Activated CD4-positive, alpha-beta T cell treated with anti-CD3 and anti-CD28 coated beads for 36 hours (primary cell): ENCODE measurements at places on chromosomes 5 and 9. TPM values are rescaled to one million over a fixed set of nuclear protein-coding genes. Genes with fewer than 3 reads are reported as not detected.
A peak's percentile ranks its signal among the peaks of the same experiment; 100 is the strongest.

DNA sequence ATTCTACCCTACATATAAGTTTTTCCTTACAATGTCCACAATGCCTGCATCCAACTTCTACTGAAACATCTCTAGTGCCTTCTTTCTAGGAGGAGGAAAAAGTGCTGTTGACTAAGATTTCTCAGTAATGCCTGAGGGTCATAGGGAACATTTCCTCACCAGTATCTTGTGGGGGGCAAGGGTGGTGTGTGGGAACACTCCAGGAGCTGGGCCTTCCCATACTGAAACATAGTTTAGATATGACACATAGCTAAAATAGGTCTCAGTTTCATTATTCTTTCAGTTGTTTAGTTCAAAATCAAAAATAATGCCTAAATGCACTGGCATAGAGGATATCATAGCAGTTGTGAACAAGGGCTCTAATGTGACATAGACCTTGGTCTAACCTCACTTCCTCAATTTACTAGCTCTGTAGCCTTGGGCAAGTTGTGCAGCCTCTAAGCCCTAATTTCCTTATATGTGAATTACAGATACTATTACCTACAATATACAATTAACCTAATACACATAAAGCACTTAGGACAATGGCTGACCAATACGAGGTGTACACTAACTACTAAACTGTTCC lies 66.1 kb downstream of the HAPLN1 start:
- H3K4me1 ChIP-seq, result no peaks in the 10 kb centered on the region
- no peak for DNase-seq
- no peak overlapping the region for H3K4me3 ChIP-seq
- no peak overlapping the region for H3K27ac ChIP-seq
- peaks cover 4% of the 10 kb centered on the region for H3K27me3 ChIP-seq

GRCh38 chr5:37533851-37534250 lies 154.7 kb downstream of the WDR70 start:
- H3K27me3 ChIP-seq, result no peaks in the 10 kb centered on the region
- no peak overlapping the region for H3K4me3 ChIP-seq
- H3K36me3 ChIP-seq, result peaks cover 34% of the 10 kb centered on the region
- H3K4me1 ChIP-seq, result no peaks in the 10 kb centered on the region

Gene PCDHGA5
- total RNA-seq, result 0.07 TPM

DNA sequence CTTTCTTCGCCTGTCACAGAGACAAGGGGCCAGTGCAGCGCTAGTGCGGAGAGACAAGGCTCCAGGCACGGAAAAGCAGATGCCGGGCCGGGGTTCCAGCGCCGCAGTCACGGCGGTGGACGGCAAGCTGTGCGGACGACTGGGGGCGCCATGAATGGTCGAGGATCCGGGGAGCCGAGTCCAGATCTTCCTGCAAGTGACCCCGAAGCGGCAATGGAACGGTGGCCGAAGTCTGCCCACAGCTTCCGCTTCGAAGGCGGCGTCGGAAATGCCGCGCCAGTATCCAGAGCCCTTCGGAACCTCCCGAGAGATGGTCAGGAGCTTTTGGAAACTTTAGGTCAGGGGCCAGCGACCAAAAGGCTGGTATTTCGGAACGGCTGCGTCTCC lies 601 bp upstream of the FAF2 start:
- peaks cover 5% of the 10 kb centered on the region for H3K36me3 ChIP-seq
- H3K4me1 ChIP-seq, result peaks cover 28% of the 10 kb centered on the region
- no peak for DNase-seq
- H3K27ac ChIP-seq, result peak overlapping the region; percentile 97
- peak overlapping the region; percentile 90 for H3K4me3 ChIP-seq

Gene PNPLA7
- total RNA-seq, result 3.6 TPM

GRCh38 chr9:124218438-124218982 lies 39.2 kb upstream of the NEK6 start:
- no peaks in the 10 kb centered on the region for H3K36me3 ChIP-seq
- H3K27ac ChIP-seq, result no peak overlapping the region
- peaks cover 49% of the 10 kb centered on the region for H3K4me1 ChIP-seq

Gene RELL2
- total RNA-seq, result 24.3 TPM

- no peaks in the 10 kb centered on the region for H3K4me1 ChIP-seq
- H3K36me3 ChIP-seq, result no peaks in the 10 kb centered on the region
- H3K27ac ChIP-seq, result no peak overlapping the region
These were observed 169.3 kb downstream of the PAX5 start for GRCh38 chr9:36864491-36865410.

GRCh38 chr5:127508644-127509373 lies 8.6 kb upstream of the PRRC1 start:
- peaks cover 16% of the 10 kb centered on the region for H3K27me3 ChIP-seq
- no peak for DNase-seq
- H3K4me3 ChIP-seq, result no peak overlapping the region
- H3K36me3 ChIP-seq, result no peaks in the 10 kb centered on the region
- no peak overlapping the region for H3K27ac ChIP-seq
- H3K4me1 ChIP-seq, result no peaks in the 10 kb centered on the region

DNA sequence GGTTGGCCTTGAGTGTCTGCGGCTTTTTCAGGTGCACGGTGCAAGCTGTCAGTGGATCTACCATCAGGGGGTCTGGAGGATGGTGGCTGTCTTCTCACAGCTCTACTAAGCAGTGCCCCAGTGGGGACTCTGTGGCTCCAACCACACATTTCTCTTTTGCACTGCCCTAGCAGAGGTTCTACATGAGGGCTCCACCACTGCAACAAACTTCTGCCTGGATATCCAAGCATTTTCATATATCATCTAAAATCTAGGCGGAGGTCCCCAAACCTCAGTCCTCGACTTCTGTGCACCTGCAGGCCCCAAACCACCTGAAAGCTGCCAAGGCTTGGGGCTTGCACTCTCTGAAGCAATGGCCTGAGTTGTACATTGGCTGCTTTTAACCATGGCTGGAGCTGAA lies 601.5 kb downstream of the MTRR start:
- H3K27ac ChIP-seq, result no peak overlapping the region
- no peaks in the 10 kb centered on the region for H3K27me3 ChIP-seq
- no peak overlapping the region for H3K4me3 ChIP-seq
- H3K4me1 ChIP-seq, result no peaks in the 10 kb centered on the region

- DNase-seq, result no peak
- H3K4me3 ChIP-seq, result peak overlapping the region; percentile 55
- peak overlapping the region; percentile 84 for H3K27ac ChIP-seq
- H3K27me3 ChIP-seq, result no peaks in the 10 kb centered on the region
- peaks cover 72% of the 10 kb centered on the region for H3K4me1 ChIP-seq
- H3K36me3 ChIP-seq, result peaks cover 38% of the 10 kb centered on the region
These were observed 18.5 kb downstream of the TMEM245 start for GRCh38 chr9:109101202-109101595.

DNA sequence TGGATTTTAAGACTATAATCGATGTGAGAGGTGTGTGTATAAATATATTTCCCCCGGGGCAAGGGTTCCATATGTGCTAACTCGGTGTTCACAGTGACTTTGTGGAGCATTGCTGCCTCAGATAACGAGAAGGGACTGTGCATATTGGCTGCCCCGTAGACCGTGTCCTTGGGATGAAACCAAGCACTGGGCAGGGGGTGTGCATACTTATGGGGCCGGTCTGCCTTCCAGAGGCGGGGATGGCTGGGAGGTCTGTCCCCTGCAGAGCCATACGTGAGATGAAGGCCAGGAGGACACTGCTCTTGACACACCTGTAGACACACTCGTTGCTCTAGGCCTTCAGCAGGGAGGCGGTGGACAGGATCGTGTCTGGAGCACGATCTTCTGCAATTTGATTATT lies 56.0 kb upstream of the ZNF354A start:
- H3K27ac ChIP-seq, result no peak overlapping the region
- H3K27me3 ChIP-seq, result peaks cover 2% of the 10 kb centered on the region
- no peak overlapping the region for H3K4me3 ChIP-seq
- DNase-seq, result no peak

DNA sequence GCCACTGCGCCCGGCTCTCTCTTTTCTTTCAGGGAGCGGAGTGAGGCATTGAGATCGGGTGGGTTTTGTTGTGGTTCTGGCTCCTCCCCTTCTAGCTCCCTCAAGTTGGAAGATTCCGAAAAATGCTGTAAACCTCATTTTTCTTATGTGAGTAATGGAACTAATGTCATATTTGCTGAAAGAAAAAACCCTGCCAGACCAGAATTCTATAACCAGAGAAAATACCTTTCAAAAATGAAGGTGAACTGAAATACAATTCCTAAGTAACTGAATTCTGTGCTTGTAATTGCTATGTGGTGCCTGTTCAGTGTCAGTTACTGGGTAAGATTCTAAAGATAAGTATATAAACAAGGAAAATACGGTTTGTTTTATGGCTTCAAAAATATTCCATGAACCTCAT lies 30.9 kb upstream of the CDK20 start:
- H3K4me3 ChIP-seq, result no peak overlapping the region
- no peak overlapping the region for H3K27ac ChIP-seq
- peaks cover 14% of the 10 kb centered on the region for H3K4me1 ChIP-seq
- DNase-seq, result no peak
- H3K27me3 ChIP-seq, result peaks cover 17% of the 10 kb centered on the region
- H3K36me3 ChIP-seq, result no peaks in the 10 kb centered on the region

DNA sequence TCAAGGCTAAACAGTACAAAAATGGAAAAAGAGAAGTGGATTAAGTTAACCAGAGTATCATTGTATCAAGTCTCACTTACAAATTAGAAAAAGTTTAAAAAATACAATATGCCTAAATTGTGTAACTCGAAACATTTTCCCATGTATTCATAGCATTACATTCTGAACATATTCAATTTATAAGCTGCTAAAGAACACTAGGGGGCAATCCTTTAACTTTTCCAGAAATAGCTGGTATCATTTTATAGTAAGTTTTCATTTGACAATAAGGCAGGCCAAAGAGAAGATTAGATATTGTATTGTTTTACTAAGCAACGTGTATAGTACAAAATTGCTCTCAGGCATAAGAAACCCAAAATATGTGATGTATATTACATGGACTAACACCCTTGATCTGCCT lies 234.6 kb downstream of the ADGRV1 start:
- H3K27me3 ChIP-seq, result peaks cover 9% of the 10 kb centered on the region
- no peaks in the 10 kb centered on the region for H3K4me1 ChIP-seq
- no peak overlapping the region for H3K27ac ChIP-seq

DNA sequence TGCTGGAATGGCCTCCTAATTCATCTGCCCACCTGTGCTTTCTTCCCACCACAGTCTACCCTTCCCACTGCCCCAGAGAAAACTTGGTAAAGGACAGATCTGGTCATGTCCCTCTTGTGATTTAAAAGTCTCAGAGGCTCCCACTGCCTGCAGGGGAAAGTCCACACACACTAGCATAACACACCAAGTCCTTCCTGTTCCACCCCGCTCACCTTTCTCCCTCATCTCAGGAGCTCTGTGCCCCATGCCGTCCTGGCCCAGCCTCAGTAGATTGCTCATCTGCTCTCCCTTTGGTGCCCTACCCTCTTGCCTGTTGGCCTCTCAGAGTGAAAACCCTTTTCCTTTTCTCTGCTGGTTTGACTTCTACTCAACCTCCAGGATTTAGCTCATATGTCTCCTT lies 111.4 kb upstream of the MAP3K1 start:
- DNase-seq, result no peak
- no peak overlapping the region for H3K27ac ChIP-seq
- no peaks in the 10 kb centered on the region for H3K27me3 ChIP-seq
- H3K36me3 ChIP-seq, result no peaks in the 10 kb centered on the region

Gene MYO10
- 0.23 TPM for total RNA-seq

Gene ATOX1
- total RNA-seq, result 74.8 TPM

DNA sequence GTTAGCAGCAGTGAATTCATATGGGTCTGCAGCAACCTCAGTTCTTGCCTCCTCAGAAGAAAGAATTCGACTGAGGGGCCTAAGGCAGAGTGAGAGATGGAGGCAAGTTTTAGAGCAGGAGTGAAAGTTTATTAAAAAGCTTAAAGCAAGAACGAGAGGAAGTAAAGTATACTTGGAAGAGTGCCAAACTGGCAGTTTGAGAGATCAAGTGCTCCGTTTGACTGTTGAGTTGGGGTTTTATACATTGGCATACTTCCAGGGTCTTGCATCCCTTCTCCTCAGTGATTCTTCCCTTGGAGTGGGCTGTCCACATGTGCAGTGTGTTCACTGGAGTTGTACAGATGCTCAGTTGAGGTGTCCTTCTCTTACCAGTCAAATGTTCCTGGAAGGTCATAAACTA lies 203.6 kb downstream of the SPATA31D1 start:
- H3K4me1 ChIP-seq, result no peaks in the 10 kb centered on the region
- H3K27ac ChIP-seq, result no peak overlapping the region
- DNase-seq, result no peak
- no peaks in the 10 kb centered on the region for H3K27me3 ChIP-seq

DNA sequence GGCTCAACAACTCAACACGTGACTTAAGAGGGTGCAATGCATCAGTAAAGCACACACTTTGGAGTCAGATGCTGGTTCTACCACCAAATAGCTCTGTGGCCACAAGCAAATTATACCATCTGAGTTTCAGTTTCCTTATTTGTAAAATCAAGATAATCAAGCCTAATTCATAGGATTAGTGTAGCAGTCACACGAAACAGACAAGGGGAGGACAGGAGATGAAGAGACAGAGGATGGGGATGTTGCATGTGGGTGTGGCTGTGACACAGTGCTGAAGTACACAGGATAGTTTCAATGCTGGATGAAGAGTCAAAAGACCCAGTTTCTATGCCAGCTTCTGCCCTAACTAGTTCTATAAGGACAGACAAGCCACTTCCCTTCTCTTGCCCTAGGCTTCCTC lies 60.2 kb downstream of the SPOCK1 start:
- no peak for DNase-seq
- no peaks in the 10 kb centered on the region for H3K4me1 ChIP-seq
- no peaks in the 10 kb centered on the region for H3K36me3 ChIP-seq

GRCh38 chr9:13160051-13160450 lies 119.4 kb downstream of the MPDZ start:
- no peak overlapping the region for H3K4me3 ChIP-seq
- H3K27ac ChIP-seq, result no peak overlapping the region
- no peak for DNase-seq
- H3K4me1 ChIP-seq, result no peaks in the 10 kb centered on the region
- H3K36me3 ChIP-seq, result no peaks in the 10 kb centered on the region
- no peaks in the 10 kb centered on the region for H3K27me3 ChIP-seq

Gene CCNB1
- total RNA-seq, result 163 TPM

- no peak for DNase-seq
- H3K4me3 ChIP-seq, result no peak overlapping the region
- H3K4me1 ChIP-seq, result no peaks in the 10 kb centered on the region
- H3K27ac ChIP-seq, result no peak overlapping the region
- H3K27me3 ChIP-seq, result peaks cover 5% of the 10 kb centered on the region
- no peaks in the 10 kb centered on the region for H3K36me3 ChIP-seq
These were observed 376.5 kb upstream of the DAB2 start for GRCh38 chr5:39801306-39801705.

GRCh38 chr9:3177146-3177761 lies 333.4 kb upstream of the PUM3 start:
- peaks cover 28% of the 10 kb centered on the region for H3K27me3 ChIP-seq
- H3K27ac ChIP-seq, result no peak overlapping the region
- no peaks in the 10 kb centered on the region for H3K36me3 ChIP-seq
- H3K4me3 ChIP-seq, result no peak overlapping the region
- peaks cover 2% of the 10 kb centered on the region for H3K4me1 ChIP-seq

- no peak for DNase-seq
- H3K4me3 ChIP-seq, result no peak overlapping the region
- H3K4me1 ChIP-seq, result no peaks in the 10 kb centered on the region
- H3K27me3 ChIP-seq, result peaks cover 11% of the 10 kb centered on the region
These were observed 11.5 kb downstream of the GFPT2 start for GRCh38 chr5:180341595-180341994.

- H3K27me3 ChIP-seq, result peaks cover 31% of the 10 kb centered on the region
- H3K27ac ChIP-seq, result no peak overlapping the region
- no peak for DNase-seq
- peaks cover 2% of the 10 kb centered on the region for H3K4me1 ChIP-seq
- H3K36me3 ChIP-seq, result no peaks in the 10 kb centered on the region
These were observed 71.2 kb downstream of the CFAP77 start for GRCh38 chr9:132481053-132481849.
